HL-60 (cell line): ENCODE measurements at places on chromosomes 3 and 15.

GRCh38 chr3:157912514-157913451 lies 193.4 kb downstream of the SHOX2 start:
- no peak for DNase-seq

- DNase-seq, result no peak
These were observed 193.3 kb upstream of the TTC14 start for GRCh38 chr3:180408654-180409053.

DNA sequence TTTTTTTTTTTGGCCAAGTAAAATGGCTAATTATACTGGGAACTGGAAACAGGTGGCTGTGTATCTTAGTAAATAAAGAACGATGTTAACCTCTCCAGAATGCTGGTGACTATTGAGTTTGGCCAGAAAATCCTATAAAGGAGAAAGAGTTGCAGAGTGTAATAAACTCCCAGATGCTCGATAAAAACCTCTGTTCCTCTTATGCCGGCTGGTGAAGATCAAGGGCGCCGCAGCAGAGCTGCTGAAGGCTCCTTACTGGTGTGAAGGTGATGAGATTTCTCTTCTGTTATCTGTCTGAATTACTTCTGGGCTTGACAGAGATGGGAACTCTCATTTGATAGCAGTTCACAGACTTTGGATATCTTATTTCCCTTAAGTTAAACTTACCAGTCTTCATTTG lies 104.6 kb downstream of the PTPRG start:
- no peak for DNase-seq

DNA sequence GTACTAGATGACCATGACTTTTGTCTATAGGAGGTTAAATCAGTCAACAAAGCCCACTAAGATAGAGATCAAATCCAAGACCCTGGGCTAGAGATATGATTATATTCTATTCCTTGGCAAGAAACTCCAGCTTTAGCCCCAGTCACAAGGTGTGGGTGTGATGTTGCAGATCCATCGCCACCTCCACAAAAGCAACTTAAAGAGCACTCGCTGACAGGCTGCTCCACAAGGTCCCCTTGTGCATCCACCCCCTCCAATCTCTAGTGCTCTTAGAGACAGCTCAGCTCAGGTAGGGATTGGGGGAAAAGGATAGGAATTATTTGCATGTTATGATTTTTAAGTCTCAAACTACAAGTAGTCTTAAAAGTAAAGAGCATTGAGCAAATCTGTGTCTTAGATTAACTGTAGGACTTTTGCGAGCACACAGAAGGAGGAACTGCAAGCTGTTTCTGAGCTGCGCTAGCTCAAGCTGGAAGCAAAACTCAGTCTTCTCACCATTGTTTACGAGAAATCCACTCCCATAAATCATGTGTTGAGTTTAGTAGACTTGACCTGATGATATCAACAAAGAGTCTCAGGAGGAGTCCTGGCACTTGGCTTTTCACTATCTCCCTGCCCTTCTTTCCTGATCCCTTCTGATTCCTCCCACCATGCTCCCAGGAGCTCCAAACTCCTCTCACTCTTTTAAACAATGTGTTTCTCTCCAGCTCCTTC lies 177.6 kb downstream of the STAC start:
- DNase-seq, result no peak

GRCh38 chr3:182690172-182690571 lies 103.1 kb upstream of the ATP11B start:
- DNase-seq, result no peak

DNA sequence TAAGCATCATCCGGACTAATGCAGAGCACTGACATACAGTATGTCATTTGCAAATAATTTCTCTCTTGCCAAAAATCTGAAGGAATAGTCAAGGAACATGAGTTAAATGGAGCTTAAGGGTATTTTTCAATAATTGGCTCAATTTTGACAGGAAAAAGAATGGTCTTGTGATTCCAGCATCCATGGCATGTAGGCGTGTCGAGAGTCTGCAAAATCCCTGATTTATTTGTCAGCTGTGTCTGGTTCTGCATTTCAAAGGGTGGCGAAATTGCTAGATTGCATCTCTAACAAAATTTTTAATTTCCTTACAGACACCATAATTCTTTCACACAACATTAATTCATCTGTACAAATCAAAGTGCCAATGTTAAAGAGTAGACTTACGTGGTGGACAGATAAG lies 65.4 kb upstream of the TBC1D23 start:
- no peak for DNase-seq

- no peak for DNase-seq
These were observed 7.0 kb upstream of the JMJD7 start for GRCh38 chr15:41820791-41821423.

- no peak for DNase-seq
These were observed 291.5 kb upstream of the TBL1XR1 start for GRCh38 chr3:177488740-177489139.

GRCh38 chr3:86837871-86838270 lies 153.1 kb downstream of the VGLL3 start:
- no peak for DNase-seq

- DNase-seq, result no peak
These were observed 234.4 kb upstream of the TBL1XR1 start for GRCh38 chr3:177431525-177432176.

- peak; percentile 4 for DNase-seq
These were observed at the start of gene ZBED2 for GRCh38 chr3:111595232-111595631. ZBED2 (minus strand) TSS chr3:111595346; CDS start chr3:111594201, 1,145 bp downstream.

- DNase-seq, result no peak
These were observed 517.5 kb upstream of the UBE2E2 start for GRCh38 chr3:22685597-22685996.

GRCh38 chr3:169147238-169148008 lies 516.1 kb downstream of the MECOM start:
- no peak for DNase-seq

DNA sequence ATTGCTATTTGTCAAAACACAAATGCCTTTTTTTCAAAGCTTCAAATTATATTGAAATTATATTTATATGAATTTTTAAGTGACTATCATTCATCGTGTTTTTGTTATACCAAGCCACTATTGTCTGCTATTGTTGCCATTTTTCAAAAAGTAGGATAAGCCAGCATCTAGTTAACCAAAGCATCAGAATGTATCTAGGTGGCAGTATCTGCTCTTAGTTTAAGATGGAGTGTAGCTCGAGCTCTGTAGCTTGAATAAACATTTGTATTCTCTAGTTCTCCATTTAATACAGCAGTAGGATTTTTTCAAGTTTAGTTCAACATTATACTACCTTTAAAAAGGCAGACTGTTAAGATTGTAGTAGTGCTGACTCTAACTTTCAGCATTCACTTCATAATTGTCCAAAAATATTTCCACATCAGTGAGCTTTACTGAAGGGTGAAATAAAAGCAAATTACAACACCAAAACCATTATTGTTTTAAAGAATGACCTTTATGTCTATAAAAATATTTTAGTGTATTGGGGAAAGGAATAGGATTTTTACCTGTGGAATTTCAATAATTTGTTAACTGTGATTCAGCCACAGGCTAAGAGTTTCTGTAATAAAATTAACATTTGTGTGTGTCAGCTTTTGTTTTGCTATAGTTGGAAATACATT lies 19.6 kb upstream of the C15orf61 start:
- no peak for DNase-seq

DNA sequence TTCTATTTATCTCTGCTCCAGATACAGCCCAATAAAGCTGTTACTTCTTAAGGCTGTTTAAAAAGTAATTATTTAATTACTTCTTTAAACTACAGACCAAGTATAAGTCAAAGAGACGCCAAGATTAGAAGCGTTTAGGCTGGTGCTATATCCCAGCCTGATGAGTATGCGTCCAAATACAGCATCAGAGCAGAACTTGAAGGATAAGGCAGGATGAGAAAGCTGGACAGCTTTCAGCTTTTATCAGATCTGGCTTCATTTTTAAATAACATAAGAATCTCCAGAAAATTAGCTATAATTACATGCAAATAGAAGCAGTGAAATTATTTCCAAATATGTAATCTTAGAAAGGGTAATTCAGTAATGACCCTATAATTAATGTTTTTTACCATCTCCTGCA lies 110.3 kb upstream of the MYO5C start:
- DNase-seq, result no peak

DNA sequence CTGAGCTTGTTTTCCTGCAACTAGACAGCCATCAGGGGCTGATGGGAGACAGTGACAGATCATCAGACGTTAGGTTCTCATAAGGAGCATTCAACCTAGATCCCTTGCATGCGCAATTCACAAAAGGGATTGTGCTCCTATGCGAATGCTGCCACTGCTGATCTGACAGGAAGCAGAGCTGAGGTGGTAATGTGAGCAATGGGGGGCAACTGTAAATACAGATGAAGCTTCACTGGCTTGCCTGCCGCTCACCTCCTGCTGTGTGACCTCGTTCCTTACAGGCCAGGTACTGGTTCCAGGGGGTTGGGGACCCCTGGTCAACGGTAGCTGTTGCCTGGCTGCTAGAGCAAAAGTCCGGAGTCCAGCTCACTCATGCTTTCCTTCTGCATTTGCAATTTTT lies 26.4 kb upstream of the KCNAB1 start:
- DNase-seq, result no peak
